ENCODE measurements at places on chromosomes 2 and 18. TPM values are rescaled to one million over a fixed set of nuclear protein-coding genes. Genes with fewer than 3 reads are reported as not detected.

Gene SGPP2
- 16.4 TPM for total RNA-seq

Gene SMYD5
- 22.1 TPM for total RNA-seq

Gene SLC35G4
- not detected for total RNA-seq

Gene CCDC178
- not detected for total RNA-seq

Gene MOGAT1
- total RNA-seq: not detected

Gene KCNIP3
- total RNA-seq: 0.99 TPM

Gene ANKRD23
- total RNA-seq: 0.56 TPM

Gene SEPTIN10
- total RNA-seq: 35.5 TPM

Gene GPR75
- 0.78 TPM for total RNA-seq

Gene TMEM169
- total RNA-seq: 3.2 TPM

Gene COBLL1
- total RNA-seq: 14.6 TPM

Gene CD226
- total RNA-seq: not detected

Gene HADHA
- 144 TPM for total RNA-seq

Gene ARHGAP15
- not detected for total RNA-seq

Gene STAM2
- total RNA-seq: 7.6 TPM

Gene COL6A3
- 55.6 TPM for total RNA-seq

Gene NOSTRIN
- total RNA-seq: 0.42 TPM

Gene SAG
- total RNA-seq: not detected

Gene ANKRD30BL
- total RNA-seq: not detected

Gene DNAJC5G
- total RNA-seq: not detected
